Activated CD8-positive, alpha-beta memory T cell treated with anti-CD3 and anti-CD28 coated beads for 4 hours (primary cell): ENCODE measurements at places on chromosomes 2 and 18.

DNA sequence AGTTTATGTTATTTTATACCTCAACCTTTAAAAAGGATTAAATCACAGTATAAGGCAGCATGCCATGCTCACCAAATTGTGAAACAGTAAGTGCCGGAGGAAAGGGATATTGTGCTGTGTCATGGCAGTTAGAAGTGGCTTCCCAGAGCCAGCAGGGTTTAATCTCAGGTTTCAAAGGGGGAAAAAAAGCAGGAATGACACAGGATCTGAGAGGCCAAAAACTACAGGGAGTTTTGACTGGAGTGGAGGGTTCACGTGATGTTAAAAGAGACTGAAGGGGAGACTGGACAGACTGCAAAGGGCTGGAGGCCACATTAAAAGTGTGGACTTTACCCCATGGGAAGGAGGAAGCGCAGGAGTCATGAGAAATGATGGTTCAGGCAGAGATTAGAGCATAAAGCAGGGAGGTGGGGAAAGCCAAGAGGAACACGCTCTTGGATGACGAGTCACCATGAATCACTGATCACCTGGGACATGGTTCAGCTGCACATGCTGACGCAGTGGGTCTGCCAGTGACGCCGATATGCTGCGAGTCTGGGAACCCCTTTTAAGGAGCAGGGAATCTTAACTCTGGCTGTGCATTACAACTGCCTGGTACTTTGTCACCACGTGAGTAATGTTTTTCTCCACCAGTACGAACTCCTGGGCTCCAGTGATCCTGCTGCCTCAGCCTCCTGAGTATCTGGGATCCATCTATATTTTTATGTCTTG is 6.1 kb downstream of the CHMP1B start:
- no peak for DNase-seq

GRCh38 chr2:203462308-203462707 is 72.8 kb downstream of the RAPH1 start:
- no peak for DNase-seq

DNA sequence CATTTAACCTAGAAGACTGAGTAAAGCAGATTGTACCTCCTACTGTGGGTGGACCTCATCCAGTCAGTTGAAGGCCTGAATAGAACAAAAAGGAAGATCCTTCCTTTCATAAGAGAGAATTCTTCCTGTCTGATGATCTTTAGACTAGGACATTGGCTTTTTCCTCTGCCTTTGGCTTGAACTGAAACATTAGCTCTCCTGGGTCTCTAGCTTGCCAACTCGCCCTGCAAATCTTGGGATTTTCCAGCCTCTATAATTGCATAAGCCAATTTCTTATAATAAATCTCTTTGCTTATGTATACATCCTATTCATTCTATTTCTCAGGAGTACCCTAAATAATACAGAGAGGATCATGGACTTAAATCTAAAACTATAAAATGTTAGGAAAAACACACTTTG is 6.2 kb upstream of the KDSR start:
- DNase-seq, result no peak

DNA sequence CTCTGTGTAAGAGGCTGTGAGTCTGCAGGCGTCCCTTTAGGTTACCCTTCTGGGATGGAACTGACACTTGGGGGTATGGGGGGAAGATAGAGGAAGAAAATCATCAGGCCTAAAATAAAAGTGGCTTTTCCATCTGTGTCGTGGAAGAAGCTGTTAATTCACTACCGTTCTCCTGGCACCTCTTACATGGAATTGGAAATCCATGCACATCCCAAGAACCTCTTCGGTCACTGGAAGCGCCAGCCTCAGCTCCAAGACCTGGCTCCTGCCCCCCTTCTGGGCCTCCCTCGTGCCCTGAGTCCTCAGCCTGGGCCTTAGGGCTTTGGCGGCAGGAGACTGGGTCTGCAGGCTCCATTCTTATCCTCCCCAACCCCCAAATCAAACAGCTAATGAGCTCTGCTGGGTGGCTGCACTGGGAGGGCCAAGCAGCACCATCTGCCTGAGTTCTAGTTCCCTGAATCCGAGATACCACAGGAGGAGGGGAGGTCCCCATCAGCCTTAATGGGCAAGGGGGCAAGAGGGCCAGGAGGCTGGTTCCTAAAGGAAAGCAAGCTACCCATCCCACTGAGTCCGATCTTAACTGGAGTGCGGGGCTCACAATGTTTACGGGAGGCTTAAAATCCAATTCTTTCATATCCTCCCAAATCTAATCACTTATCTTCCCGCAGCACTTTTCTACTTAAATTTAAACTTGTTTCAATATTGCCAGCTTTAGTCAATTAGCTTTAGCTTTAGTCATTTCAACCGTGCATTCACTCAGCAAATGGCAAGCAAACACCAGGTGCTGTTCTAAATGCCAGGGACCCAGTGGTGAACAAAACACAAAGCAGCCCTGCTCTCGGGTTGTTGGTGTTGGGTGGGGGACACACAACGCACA is 52.8 kb downstream of the FAM178B start:
- DNase-seq, result no peak

DNA sequence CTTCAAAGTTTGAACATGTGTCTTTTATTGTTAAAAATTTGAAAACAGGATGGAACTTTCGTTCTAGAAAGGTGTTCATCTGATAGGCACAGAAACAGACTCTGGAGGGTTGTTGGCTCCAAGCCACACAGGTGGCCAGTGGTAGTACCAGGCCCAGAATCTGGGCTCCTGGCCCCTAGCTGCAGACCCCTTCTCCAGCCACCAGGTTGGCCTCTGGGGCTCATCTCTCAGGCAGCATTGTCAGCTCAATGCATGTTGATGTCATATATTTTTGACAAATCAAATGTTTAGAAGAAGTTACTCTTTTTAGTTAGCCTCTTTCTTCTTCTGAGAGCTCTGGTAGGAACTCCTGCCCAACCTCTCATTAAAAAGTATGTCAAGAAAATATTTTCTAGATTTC is 34.5 kb upstream of the CHRNA1 start:
- DNase-seq, result no peak

DNA sequence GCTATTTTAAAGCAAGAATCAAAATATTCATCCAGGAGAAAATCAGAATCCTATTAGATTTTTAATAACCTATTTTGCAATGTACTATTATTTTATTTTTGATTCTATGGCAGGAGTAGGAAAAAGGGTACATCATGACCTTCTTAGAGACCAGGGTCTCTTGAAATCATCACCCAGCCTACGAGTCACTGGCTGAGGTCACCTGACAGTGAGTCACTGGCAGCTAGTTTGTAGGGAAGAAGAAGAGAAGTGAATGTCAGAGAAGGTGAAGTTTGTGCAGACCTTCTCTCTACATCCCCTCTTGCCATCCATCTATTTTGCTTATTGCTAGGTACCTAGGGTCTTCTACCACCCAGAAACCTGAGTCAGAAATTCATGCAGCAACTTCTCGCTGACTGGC is 144.2 kb downstream of the ALK start:
- no peak for DNase-seq

GRCh38 chr2:4354164-4354563 is 650.8 kb downstream of the DCDC2C start:
- no peak for DNase-seq

DNA sequence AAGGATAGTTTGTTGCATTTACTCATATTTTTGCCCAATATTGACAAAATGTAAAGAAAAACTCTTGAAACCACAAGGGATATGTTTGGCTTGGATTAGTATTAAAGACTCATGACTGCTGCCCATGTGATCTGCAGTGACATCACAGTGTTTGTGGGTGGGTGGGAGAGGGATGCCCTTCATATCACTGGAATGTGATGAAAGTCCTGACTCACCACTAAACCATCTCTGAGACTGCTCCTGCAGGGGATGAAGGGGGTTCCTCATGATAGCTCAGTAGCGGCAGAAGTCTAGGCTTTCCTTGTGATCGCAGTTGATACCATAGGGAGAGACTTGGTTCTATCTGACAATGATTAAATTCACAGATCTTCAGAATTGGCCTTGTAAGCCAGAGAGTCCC is 451.2 kb downstream of the CNTNAP5 start:
- DNase-seq, result no peak

DNA sequence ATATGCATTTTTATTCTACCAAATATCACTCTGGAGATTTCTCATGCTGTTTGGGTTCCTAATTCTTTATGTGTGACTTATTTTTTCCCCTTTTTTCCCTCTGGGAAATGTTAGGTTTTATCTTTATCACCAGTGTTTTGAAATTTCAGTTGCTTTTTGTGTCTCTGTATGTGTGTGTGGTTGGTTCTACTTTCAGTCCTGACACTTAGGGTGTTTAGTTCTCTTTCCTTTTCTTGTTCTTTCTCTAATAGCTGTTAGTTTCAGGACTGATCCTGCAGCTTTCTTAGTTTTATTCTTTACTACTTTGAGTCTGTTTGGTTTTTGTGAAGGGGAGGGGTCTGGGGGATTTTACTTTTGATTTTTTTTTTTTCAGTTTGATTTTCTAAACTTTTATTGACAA is 23.1 kb downstream of the PPM1B start:
- no peak for DNase-seq

DNA sequence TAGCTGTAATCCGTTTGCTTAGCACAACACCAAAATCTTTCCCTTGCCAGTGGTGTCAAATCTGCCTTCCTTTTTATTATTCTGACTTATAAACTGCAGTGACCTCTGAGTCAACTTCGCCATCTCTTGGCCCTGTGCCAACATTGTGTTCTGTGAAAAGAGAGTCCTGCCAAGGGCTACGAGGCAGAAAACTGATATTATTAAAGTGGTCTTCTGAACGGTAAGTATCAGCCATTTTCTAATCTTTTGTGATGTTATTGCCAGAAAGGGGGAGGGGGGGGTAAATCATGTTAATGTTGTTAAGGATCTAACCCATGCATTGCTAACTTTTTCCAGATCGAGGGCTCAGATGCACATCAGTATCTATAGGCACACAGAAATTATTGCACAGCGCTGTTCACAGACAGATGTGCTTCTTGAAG is 121.5 kb upstream of the LTBP1 start:
- no peak for DNase-seq

DNA sequence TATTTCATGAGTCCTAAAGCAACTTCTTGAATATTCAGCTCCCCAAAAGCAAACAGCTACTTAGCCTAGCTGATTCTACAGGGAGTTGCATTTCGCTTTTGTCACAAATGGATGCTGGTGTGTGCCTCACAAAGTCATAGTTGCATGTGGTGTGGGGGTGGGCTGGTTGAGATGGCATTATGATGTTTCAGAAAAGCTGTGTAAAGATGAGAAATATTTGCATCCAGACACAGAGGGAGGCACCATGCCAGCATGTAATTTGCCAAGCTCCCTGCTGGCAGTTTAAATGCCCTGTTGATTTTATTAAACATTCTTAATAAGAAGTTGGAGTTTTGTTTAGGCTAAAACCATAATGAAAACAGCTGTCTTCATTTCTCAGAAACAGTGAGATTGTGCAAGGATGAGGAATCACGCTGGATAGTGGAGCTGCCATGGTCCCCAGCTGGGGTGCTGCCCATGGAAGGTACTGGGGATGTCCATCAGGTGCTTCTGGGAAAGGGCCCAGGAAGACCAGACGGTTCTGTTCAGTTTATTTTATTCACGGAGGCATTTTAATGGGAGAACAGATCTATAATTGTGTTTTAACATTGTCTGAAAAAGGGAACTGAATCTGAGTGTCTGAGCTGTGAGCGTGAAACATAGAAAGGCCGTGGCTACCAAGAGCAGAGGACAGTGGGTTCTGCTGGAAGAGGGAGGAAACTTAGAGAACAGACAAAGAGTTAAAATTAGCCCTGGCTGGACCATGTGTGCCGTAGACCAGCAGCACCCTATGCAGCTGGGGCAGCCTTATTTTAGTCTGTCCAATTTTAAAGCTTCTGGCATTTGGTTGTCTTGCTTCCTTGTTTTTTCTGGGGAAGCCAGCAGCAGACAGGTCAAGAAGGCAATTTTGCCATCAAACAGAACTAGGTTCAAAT is 177.1 kb downstream of the FAM210A start:
- DNase-seq, result no peak

DNA sequence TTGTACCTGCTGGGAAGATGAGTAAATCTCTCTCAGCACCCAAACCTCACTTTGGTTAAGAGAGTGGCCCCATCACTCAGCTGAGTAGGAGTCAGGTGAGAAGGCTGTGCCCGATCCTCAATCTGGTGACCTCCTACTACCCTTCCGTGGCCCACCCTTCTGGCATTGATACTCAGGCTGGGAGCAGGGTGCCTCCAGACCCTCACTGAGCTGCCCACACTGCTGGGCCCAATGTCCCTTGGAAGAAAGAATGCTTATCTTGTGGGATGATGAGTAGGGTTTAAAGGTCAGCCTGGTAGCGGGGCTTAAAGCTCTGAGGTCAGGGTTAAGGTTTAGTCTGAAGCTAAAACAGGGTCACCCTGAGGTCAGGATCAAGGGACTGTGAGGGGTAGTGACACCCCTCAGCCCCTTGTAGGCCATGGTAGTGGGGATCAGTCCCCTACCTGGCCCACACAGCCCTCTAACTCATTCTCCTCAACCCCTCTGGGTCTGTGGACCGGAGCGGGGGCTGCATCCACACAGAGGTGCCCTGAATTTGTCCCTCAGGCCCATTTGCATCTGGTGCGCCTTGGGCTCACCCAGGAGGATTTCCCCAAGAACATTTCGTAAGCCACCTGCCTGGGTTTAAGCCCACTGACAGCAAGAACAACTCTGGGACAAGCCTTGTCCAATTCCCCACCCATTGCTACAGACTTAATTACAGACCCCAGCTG is 123.8 kb downstream of the CYP26B1 start:
- no peak for DNase-seq

GRCh38 chr2:235311044-235311443 is 182.8 kb upstream of the AGAP1 start:
- no peak for DNase-seq

- DNase-seq, result no peak
Observed at GRCh38 chr2:210086292-210086691, 83.9 kb downstream of the RPE start.

- DNase-seq, result no peak
Observed at GRCh38 chr18:46761059-46761769, 4.4 kb upstream of the ST8SIA5 start.

DNA sequence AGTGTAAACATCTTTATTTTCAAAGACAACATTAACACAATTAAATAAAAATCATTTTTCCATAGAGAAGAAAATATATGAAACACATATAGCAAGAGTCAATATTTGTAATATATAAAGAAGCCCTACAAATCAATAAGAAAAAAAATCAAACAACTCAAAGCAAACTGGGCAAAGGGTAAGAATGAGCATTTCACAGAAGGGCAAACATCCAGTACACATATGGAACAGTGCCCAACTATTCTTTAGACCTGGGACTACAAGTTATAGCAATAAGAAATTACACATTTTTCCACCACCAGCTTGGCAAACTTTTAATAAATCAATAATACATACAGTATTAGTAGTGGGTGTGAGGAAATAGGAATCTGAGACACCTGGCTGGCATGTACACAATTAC is 324.1 kb downstream of the CYP26B1 start:
- DNase-seq, result no peak

GRCh38 chr2:33528441-33528950 is 52.0 kb downstream of the RASGRP3 start:
- no peak for DNase-seq

DNA sequence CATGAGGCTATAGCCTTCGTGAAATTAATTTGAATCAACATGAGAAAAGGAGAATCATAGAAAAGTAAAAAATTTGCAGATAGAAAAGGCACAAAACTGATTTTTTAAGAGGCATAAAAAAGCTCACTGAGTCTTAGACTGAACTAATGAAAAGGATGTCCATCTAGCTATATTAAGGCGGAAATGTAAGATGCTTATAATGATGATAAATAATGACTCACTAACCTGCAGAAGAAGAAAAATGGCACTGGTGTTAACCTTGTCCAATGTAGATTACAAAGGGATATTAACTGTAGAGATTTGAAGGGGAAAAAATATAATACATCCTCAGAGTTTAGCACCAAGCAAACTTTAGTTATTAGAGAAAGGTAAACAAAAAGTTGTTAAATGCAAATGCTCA is 1098.0 kb upstream of the DDX18 start:
- no peak for DNase-seq
